NCI-H187 (cell line): ENCODE measurements at places on chromosomes 3 and 15.

DNA sequence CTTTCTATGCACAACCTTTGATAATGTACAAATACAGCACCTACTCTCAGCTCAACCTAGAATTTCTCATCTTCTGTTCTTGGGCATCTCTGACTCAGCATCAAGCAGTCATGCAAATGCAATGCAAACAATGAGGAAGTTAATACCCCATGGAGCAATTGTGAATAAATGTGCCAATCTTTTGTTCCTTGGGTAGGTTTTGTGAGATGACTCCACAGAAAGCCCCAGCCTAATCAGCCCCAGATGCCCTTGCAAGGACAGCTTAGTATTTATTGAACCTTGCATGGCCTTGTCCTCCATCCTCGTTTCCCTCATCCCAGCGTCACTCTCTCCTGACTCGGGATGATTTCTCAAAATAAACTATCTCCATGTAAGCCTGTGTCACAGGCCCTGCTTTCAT, 494.7 kb upstream of the NECTIN3 start:
- no peak for DNase-seq

DNA sequence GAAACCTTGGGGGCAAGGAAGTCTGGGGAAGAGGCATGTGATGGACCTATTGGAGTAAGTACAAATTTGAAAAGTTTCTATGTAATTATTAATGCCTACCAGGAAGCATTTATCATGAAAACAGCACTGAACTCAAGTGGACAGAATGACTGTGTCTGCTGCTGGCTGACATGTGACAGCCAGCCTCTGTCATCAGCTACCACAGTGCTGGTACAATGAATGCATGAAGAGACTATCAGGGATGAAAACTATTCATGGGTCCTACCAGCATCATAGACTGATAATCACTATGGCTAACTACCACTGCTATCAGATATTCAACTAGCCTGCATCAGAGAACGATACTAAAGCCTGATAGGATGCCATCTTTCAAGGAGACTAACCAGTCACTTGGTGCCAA, 193.5 kb downstream of the RAP2B start:
- no peak for DNase-seq

- DNase-seq = no peak
Measured at GRCh38 chr15:74365598-74366445, 1.6 kb downstream of the CYP11A1 start.

- no peak for DNase-seq
Measured at GRCh38 chr3:59839810-59840515, 790.1 kb upstream of the CFAP20DC start.

DNA sequence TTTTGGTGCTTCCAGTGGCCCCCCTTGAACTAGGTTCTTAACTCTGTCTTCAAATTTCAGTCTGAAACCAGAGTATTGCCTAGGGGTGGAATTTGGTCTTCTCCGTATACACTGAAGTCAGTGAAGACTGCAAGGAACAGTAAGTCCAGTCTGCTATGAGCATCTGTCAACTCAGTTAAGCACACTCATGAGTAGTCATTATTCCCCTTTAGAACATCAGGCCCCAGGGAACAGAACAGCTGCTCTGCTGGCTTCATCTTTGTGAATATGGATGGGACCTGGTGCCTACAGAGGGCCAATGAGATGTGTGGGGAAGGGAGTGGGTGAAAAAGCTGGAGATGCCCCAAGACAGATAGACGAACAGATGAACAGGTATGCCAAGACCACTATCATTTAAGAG, 85.2 kb upstream of the PRR23C start:
- DNase-seq = no peak

- DNase-seq = no peak
Measured at GRCh38 chr3:148828136-148828690, 602 bp downstream of the CPB1 start.

DNA sequence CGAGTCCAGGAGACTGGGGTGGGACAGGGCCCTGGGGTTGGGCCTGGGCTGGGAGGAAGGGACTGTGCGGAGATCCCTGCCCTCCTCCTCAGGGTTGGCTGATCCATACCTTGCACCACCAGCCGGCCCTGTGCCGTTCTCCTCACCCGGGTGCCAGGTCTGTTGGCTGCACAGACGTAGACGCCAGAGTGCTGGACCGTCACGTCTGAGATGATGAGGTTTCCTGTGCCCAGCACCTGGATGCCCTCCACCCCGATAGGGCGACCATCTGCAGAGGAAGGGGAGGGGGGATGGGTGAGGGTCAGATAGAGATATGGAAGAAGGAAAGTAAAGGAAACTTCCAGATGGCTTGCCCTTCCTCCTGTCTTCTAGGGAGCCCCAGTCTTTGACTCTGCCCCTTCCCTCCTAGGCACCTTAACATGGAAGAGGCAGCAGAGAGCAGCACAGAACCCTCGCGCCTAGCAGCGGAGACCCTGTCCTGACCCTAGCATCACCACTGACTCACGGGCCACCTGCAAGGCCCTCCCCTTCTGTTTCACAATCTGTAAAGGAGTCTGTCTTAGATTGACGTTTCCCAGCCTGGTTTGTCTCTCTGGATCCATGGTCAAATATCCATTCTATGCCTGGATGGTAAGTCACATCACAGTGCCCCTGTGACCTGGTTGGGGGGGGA, 28.8 kb downstream of the RNU5B-1 start:
- no peak for DNase-seq

DNA sequence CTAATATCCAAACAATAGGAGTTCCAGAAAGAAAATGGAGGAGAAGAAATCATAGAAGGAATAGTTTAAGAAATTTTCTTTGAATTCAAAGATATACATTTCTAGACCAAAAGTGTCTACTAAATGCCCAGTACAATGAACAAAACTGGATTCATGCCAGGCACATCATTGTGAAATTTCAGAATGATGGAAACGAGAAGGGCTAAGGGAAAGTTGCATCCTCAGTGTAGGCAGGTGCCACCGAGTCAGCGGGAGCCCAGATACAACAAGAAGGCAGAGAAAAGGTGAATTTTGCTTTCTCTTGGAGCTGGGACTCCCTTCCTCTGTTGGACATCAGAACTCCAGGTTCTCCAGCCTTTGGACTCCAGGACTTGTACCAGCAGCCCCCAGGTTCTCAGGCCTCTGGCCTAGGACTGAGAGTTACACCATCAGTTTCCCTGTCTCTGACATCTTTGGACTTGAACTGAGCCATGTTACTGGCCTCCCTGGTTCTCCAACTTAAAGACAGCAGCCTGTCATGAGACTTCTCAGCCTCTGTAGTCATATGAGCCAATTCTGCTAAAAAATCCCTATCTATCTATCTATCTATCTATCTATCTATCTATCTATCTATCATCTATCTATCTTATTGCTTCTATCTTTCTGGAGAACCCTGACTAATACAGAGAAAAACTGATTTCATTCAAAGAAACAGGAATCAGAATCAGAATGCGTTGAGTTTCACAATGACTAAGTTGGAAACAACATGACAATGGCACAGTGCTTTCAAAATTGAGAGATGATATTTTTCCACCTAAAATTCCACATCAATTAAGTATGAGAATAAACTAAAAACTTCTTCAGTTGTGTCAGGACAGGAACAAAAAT, 207.7 kb downstream of the FAM43A start:
- DNase-seq = no peak

GRCh38 chr15:87938031-87938430, 318.5 kb downstream of the NTRK3 start:
- no peak for DNase-seq

DNA sequence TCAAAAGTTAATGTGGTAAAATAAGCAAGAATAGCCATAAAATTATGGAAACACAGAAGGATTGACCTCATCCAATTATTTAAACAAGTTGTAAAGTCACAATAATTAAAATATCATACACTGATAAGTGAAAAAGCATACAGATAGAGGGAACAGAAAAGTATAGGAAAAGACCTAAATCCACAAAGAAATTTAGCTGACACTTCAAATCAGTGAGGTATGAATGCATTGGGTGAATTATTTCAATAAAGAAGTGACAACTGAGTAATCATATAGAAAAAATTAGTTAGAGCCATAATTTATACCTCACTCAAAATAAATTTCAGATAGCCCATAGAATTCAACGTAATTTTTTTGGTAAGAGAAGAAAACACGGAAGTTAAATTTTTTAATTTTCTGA, 25.1 kb downstream of the TFDP2 start:
- DNase-seq = no peak

GRCh38 chr3:172911142-172911541, 160.6 kb downstream of the ECT2 start:
- DNase-seq = no peak

GRCh38 chr15:92430069-92430440, 36.4 kb downstream of the ST8SIA2 start:
- no peak for DNase-seq

DNA sequence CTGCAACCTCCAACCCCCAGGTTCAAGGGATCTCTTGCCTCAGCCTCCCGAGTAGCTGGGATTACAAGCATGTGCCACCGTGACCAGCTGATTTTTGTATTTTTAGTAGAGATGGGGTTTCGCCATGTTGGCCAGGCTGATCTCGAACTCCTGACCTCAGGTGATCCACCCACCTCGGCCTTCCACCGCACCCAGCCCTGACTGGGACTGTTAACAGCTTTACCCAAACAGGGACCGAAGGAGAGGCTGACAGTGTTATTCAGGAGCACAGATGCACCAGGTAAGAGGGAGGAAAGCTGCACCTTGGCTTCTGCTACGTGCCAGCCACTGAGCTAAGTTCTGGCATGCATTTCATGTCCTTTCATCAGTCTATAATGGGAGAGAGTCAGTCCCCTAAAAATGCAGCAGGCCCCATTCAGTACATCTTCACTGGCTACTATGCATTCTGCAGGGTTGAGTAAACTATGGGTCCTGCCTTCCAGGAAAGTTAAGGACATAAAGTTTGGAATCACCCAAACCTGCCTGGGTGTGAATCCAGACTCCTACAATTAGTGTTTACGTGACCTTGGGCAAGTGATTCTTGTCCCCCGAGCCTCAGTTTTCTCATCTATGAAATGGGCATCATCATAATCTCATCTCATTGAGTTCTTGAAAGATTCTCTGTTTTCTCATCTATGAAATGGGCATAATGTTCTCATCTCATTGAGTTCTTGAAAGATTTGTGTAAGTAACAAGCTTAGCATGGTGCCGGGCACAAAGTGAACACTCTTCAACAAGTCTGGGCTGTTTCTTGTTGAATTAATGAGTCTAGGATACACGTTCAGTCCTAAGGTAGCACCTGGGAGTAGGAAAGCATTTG, 82.2 kb downstream of the CPN2 start:
- DNase-seq = no peak

- DNase-seq = no peak
Measured at GRCh38 chr3:38949994-38950393, 101.8 kb downstream of the SCN11A start.

- no peak for DNase-seq
Measured at GRCh38 chr15:53389271-53390037, 370.0 kb downstream of the WDR72 start.

DNA sequence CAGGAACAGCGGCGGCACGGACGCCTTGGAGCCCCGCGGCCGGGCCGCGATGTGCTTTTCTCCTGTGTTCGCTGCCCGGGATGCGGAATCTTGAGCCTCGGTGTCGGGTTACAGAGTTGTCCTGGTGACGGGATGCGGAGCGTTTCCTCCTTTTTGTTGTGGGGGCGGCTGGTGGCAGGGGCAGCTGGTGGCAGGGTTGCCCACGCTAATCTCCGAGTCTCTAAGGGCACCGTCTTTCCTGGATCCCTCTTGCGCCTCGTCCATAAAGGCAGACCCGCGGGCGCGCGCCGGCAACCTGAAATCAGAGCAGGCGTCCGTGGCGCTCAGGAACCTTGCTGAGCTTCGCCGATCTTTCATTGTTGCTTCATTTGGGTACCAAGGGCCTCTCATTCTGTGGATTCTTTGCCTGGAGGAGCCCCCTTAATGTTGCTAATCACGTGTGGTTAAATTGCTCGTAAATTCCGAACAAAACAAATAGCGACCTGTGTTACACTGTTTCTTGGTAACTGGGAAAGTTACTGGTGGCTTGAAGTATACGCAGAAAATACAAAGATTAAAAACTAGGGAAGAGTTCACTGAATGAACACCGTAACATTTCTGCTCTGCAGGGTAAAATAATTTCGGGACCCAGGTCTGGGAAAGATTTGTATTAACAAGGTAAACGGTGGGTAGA, 844 bp upstream of the PFN2 start:
- DNase-seq = peak; percentile 79

- DNase-seq = no peak
Measured at GRCh38 chr15:55532944-55533343, 24.9 kb upstream of the DNAAF4 start.

GRCh38 chr3:120767106-120767505, 24.6 kb downstream of the GTF2E1 start:
- no peak for DNase-seq

GRCh38 chr15:55742498-55742926, 440 bp downstream of the PRTG start:
- DNase-seq = no peak

DNA sequence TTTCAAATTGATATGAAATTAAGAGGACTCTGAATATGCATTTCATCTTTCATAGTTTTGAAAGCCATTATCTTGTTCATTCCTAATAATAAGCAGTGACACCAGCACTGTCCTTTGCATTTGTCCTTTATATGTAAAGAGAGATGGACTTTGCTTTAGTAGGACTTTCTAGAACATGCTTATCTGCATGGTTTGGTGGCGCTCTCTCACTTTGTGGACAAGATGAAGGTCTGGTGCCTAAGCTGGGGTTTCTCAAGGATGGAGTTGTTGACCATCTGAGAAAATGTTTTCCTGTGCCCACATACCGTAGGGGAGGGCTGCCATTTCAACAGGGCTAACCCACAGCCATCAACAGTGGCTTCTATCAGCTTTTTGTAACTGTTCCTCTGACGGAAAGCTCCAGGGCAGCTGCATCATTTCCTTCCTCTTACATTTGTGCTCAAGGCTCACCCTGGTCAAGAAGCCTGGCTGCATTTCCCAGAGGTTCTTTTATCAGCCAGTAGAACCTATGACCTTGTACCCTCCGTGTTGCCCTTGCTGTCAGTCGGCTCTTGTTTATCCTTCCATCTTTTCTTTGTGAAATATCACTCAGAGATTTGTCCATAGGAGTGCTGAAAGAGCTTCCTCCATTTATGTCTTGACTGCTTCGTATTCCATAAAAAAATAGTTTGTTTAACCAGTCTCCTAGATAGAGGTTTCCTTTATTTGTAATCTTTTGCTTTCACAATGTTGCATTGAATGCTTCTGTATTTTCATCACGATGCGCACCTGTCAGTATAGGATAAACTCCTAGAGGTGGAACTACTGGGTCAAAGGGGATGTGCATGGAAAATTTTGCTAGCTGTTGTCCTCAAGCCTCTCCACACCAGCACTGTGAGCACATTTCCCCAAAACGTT, 44.6 kb downstream of the ABHD2 start:
- no peak for DNase-seq

DNA sequence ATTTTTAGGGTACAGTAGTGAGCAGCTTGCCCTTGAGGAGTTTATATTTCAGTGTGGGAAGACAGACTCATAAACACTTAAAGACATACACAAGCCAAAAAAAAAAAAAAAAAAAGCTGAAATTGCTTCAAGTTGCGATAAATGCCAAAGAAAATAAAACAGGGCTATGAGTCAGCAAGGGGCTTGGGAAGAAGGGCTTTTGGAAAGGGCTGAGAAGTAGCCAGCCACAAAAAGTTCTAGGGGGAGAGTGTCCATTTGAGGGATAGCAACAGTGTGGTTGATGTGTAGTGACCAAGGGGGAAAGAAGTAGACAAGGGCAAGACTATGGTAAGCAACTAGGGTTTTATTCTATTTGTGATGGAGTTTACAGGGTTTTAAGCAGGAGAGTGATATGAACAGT, 185.5 kb downstream of the ADAMTS9 start:
- no peak for DNase-seq
